Central memory CD8-positive, alpha-beta T cell (primary cell): ENCODE measurements at places on chromosomes 3 and 15.

DNA sequence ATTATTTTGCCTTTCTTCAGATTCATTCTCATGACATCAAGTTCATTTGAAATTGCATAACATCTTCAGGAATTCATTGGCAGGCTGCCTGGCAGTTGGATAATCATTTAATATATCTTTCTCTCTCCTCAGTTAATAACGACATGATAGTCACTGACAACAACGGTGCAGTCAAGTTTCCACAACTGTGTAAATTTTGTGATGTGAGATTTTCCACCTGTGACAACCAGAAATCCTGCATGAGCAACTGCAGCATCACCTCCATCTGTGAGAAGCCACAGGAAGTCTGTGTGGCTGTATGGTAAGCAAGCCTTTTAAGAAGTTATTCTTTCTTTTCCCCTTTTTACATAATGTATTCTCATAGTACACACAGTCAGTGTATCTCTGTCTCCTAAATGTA is 38.2 kb downstream of the TGFBR2 start:
- DNase-seq = peak; percentile 52

- no peak for DNase-seq
These were observed 1106.8 kb downstream of the ROBO1 start for GRCh38 chr3:78660957-78661356.

DNA sequence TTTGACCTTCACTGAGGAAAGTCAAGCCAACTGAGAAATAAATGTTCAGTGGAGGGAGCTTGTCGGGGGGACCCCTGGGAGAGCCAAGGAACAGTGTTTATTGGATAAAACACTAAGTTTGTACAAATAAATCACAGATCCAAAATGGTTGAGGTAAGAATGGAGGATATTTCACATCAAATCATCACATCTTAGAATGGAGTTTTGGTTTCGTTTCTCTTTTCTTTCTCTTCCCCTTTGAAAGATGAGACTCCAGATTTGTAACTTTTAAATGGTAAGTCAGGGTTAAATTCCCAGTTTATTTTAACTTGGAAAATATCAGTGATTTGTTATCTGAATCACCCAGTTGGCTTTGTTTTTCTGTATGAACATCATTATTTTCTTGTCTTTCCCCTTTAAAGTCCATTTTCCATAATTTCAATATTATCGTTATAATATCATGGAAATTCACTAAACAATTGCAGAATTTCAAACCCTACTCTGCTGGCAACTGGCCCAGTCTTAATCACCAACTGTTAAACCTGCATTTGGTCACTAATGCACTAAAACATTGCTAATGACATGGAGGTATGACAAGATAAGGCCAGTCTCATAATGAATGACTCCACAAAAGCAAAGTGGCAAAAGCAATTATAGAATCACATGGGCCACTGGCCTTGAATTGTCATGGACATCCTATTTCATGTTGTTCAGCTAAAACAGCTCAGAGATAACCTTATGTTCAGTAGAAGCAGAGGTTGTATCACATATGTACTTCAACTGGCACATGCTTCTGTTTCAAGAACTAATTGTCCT is 295.1 kb downstream of the SHOX2 start:
- DNase-seq = no peak

GRCh38 chr3:35908366-35909232 is 269.3 kb downstream of the ARPP21 start:
- no peak for DNase-seq

GRCh38 chr15:52039925-52040781 is 21.1 kb downstream of the MAPK6 start:
- no peak for DNase-seq

DNA sequence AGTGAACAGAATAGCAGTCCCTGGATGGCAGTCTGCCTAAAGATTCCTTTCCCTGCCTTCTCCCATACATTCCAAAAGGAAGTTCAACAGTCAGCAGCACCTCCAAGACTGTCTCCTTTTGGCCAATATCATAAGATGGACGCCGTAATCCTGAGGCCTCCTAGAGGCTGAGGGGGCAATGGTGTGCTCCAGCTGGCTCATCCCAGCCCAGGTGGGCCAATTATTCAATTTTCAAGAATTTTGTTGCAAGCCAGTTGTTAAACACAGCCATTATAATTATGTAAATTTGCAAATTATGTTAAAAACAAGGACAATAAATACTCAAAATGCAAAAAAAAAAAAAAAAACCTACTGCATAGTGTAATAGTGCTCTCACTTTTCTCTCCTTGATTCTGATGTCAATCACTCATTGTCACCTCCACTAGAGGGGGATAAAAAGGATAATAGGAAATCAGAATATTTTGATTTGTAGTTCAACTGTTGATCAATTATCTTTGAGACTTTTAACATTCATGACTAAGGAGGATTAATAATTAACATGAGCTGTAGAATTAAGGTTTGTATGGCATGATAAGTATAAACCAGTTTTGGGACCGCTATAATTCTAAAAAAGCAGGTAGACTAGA is 40.1 kb downstream of the PPARG start:
- DNase-seq = no peak
